Right ventricle myocardium superior (tissue), 1 donor: ENCODE measurements at places on chromosomes 11 and 22. TPM values are rescaled to one million over a fixed set of nuclear protein-coding genes. Genes with fewer than 3 reads are reported as not detected.

GVQW3 gene
- total RNA-seq, result 1.5 TPM

RFPL2 gene
- total RNA-seq, result not detected

CCDC157 gene
- total RNA-seq, result 0.51 TPM

HDHD5 gene
- total RNA-seq, result 59.8 TPM

KIAA1671 gene
- total RNA-seq, result 12.6 TPM

LARGE2 gene
- not detected for total RNA-seq
